Esophagus mucosa (tissue), 1 donor: ENCODE measurements at places on chromosomes 1 and 21.

DNA sequence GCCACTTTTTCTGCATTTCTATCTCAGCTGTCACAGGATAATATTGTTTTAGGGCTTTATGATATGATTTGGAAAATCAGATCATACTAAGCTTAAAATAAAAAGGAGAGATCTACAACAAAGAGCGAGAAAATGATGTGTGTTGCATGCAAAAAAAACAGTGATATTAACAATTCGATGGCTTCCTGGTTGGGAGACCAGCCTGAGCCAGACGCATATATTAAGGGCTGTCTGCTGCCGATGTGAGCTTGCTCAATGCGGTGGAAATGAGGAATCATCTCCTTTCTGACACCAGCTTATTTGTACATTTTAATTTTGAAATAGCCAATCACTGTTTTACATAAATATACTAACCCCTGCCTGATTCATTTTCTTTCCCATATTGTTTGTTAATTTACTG is 862.6 kb downstream of the USP25 start:
- ATAC-seq: no peak

GRCh38 chr1:50985094-50985493 is 15.0 kb downstream of the CDKN2C start:
- no peak for ATAC-seq

GRCh38 chr1:215018555-215018954 is 64.0 kb upstream of the KCNK2 start:
- no peak for ATAC-seq

GRCh38 chr1:217443845-217444244 is 187.0 kb downstream of the GPATCH2 start:
- no peak for ATAC-seq

DNA sequence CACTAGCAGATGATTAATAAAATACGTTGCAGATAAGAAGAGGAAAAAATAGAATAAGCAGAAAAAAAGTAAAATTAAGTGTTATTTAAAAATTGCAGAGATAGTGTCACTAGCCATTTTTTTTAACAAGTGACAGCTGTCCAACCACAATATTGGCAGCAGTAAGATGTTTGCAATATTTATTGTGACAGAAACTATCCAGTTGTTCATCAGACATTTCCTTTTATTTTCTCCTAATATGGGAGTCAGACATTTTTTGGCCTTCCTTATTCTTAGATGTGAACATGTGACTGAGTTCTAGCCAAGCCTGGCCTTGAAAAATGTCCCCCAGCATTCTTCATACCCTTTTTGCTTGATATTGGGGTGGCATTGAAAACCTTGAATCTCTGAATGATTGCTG is 3.4 kb upstream of the SPAG17 start:
- ATAC-seq: no peak

DNA sequence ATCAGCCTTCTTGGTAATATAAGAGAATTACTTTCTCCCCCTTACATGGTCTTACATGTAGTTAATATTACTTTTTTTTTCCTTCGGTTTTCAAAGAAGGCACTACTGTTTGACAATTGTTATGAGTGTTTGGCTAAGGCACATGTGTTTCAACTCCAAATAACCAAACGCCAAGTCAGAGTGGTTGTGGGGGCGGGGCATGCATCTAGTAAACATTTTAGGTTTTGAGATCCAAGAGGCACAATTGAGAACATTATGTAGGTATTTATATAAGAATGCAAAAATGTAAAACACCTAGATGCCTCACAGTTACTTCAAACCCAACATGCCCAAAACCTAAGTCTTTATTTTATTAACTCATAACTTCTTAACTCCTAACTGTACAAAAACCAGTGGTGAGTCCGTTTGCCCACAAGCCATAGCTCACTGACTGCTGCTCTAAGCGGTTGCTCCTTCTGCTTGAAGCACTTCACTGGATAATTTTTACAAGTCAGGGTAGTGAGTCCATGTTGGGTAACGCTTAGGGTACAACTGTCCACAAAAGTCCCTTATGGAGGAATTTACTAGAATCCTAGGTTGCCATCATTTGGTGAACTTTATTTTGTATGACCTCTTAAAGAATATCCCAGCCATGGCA is 189.9 kb downstream of the HUNK start:
- no peak for ATAC-seq

DNA sequence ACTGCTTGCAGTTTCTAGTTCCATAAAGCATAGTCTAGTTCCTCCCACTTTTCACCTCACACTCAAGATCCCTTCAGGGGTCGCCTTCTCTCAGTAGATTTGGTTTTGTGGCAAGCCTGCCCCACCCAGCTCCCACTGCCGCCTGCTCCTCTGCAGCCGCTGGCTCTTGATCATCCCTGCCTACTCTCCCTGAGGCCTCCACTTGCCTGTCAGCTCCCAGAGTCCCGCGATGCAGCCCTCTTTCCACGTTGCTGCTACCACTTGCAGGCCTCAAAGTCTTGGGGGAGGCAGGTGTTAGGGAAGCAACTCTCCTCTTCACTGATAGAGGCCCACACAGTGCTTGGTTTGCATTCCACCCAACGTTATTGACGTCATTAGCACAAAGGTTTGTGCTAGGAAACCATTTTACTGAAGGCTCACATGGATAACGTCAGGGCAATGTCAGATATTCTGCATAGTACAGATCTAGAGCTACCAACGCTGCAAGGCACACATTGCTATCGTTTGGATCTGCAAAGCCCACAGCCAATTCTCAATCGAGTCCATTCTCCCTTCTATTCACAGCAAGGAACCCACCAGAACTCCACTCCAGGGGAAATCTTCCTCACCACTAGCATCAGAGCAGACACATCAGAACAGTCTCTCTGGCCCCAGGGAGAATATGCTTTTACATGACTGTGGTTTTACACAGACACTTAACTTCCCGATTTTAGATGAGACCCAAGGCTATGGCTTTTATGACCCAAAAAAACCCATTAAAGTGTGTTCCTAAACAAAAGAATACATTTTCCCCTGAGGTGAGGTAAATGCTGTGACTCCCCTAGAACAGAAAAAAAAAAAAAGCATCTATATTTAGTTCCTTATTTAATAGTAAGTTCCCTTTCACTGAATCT is 519.5 kb upstream of the CAMK1G start:
- no peak for ATAC-seq
